ENCODE measurements at places on chromosomes 2 and 18. TPM values are rescaled to one million over a fixed set of nuclear protein-coding genes. Genes with fewer than 3 reads are reported as not detected.
A peak's percentile ranks its signal among the peaks of the same experiment; 100 is the strongest.

The LYPD6B gene
- total RNA-seq = 3.0 TPM

GRCh38 chr18:48943333-48943732 is 7.4 kb downstream of the SMAD7 start:
- no peak for DNase-seq

DNA sequence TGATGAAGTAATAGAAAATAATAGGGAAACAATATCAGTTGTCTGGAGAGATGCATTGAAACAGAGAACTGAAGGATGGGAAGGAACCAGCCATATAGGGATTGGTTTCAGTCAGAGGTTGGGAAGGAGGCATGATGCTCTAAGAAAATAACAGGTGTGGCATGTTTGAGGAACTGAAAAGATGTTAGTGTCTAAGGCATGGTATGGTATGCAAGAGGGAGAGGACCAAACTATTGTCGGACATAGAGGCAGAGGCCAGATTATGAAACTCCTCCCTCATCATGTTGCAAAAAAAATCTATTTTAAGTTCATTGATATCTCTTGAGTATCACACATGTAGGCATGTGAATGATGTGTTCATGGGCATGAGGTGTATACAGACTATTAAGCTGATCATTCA is 48.9 kb upstream of the EMILIN2 start:
- no peak for DNase-seq

The ACADL gene
- not detected for total RNA-seq

- peak; percentile 67 for DNase-seq
Measured at GRCh38 chr2:105734762-105735538, 9.8 kb upstream of the NCK2 start.

DNA sequence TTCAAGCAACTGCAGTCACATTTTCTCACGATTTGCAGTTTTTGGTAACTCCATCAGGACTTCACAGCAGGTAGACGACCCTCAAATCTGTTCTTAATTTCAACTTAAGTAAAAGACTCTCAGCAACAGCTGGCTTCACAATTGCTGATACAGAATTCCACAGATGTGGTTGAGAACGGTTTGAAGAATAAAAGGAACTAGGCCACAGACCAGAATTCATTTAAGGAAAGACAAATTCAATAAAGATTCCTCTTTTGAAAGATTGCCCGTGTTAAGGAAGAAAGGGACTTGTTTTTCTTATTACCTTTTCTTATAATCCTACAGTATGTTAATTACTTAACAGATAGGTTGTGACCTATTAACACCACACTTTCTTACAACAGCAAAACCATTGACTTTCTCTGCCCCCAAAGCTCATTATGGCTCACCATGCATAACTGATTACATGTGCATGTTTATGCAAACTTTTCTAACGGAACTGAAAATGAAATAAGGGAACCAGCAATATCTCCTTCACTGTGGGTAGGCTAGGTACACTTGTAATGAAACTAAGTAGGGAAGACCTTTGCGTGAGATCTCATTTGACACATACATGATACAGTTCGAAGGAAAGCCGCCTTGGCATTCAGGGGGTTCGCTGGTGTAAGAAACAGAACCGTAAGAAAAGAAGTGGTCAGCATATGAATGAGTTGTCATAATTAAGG is 4.7 kb upstream of the ZNF516 start:
- DNase-seq = no peak

Data from mammary epithelial cell (primary cell).